ENCODE measurements at places on chromosomes 7 and 10. TPM values are rescaled to one million over a fixed set of nuclear protein-coding genes. Genes with fewer than 3 reads are reported as not detected.

- H3K4me3 ChIP-seq: peak overlapping the region; percentile 48
- H3K27ac ChIP-seq: peak overlapping the region; percentile 64
- no peak for DNase-seq
- peaks cover 3% of the 10 kb centered on the region for H3K36me3 ChIP-seq
- peaks cover 24% of the 10 kb centered on the region for H3K4me1 ChIP-seq
- no peaks in the 10 kb centered on the region for H3K27me3 ChIP-seq
Observed at GRCh38 chr7:100538348-100538653, 702 bp upstream of the AGFG2 start.

The ZDHHC16 gene
- 13.2 TPM for total RNA-seq

The HABP2 gene
- total RNA-seq: not detected

GRCh38 chr7:135970682-135971365 is 6.3 kb downstream of the MTPN start:
- no peaks in the 10 kb centered on the region for H3K27me3 ChIP-seq
- no peak overlapping the region for H3K4me3 ChIP-seq
- H3K36me3 ChIP-seq: no peaks in the 10 kb centered on the region

- no peaks in the 10 kb centered on the region for H3K4me1 ChIP-seq
- no peak for DNase-seq
- H3K4me3 ChIP-seq: no peak overlapping the region
- H3K27ac ChIP-seq: no peak overlapping the region
- H3K36me3 ChIP-seq: no peaks in the 10 kb centered on the region
Observed at GRCh38 chr7:112370436-112370835, 79.8 kb upstream of the IFRD1 start.

DNA sequence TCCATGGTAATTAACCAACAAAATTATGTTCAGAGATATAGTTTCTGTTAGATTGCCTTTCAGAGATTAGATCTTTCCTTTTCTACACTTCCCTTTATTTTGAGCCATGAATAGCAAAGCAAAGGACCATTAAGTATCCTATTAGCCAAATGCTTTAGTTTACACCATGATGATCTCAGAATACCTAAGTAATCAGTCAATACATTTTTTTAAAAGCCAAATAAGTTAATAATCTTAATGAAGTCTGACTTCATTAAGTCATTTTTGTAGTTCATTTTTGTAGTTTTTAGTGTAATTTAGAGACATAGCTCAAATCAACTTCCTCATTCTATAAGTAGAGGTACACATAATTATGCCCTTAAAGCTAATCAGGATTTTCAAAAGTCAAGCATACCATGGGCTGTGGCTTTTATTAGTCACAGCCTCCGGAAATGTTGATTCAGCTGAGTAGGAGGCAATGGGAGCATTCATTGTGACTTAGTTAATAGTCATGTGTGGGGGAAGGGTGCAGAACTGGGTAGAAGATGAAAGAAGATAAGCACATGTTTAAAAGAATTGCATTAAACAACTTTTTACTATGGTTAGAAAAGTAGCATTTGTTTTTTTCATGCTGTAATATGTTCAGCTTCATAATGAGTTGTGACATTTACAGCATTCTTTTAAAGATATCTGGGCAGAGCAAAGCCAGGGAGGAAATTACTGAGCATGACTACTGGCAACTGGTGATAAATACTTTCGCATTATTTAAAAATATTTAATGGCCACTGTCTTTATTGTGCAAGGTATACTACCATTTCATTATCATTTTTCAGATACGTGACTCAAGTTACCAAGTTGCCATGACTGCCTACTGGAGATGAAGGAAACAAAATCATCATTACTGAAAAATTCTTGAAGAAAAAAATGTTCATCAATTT is 57.3 kb upstream of the CCDC71L start:
- H3K4me3 ChIP-seq: no peak overlapping the region
- peaks cover 6% of the 10 kb centered on the region for H3K4me1 ChIP-seq
- H3K27me3 ChIP-seq: no peaks in the 10 kb centered on the region
- no peak overlapping the region for H3K27ac ChIP-seq
- no peaks in the 10 kb centered on the region for H3K36me3 ChIP-seq

- DNase-seq: no peak
- no peak overlapping the region for H3K27ac ChIP-seq
- no peaks in the 10 kb centered on the region for H3K27me3 ChIP-seq
- H3K4me3 ChIP-seq: no peak overlapping the region
- H3K4me1 ChIP-seq: no peaks in the 10 kb centered on the region
Observed at GRCh38 chr7:28060371-28060950, 120.1 kb downstream of the JAZF1 start.

GRCh38 chr10:97149079-97149531 is 36.7 kb downstream of the SLIT1 start:
- H3K4me1 ChIP-seq: no peaks in the 10 kb centered on the region
- DNase-seq: no peak
- no peaks in the 10 kb centered on the region for H3K27me3 ChIP-seq
- no peak overlapping the region for H3K4me3 ChIP-seq
- no peak overlapping the region for H3K27ac ChIP-seq

The CCDC3 gene
- not detected for total RNA-seq

GRCh38 chr10:6153845-6154244 is 48.9 kb upstream of the PFKFB3 start:
- DNase-seq: no peak
- no peak overlapping the region for H3K27ac ChIP-seq
- no peaks in the 10 kb centered on the region for H3K36me3 ChIP-seq
- no peak overlapping the region for H3K4me3 ChIP-seq

- no peaks in the 10 kb centered on the region for H3K27me3 ChIP-seq
- H3K4me1 ChIP-seq: no peaks in the 10 kb centered on the region
- H3K4me3 ChIP-seq: no peak overlapping the region
- DNase-seq: no peak
Observed at GRCh38 chr7:12431886-12432556, 28.4 kb upstream of the VWDE start.

- H3K4me1 ChIP-seq: peaks cover 4% of the 10 kb centered on the region
- H3K27ac ChIP-seq: no peak overlapping the region
- no peaks in the 10 kb centered on the region for H3K36me3 ChIP-seq
- H3K4me3 ChIP-seq: no peak overlapping the region
- H3K27me3 ChIP-seq: no peaks in the 10 kb centered on the region
Observed at GRCh38 chr10:11441151-11441535, 170.3 kb downstream of the USP6NL start.

DNA sequence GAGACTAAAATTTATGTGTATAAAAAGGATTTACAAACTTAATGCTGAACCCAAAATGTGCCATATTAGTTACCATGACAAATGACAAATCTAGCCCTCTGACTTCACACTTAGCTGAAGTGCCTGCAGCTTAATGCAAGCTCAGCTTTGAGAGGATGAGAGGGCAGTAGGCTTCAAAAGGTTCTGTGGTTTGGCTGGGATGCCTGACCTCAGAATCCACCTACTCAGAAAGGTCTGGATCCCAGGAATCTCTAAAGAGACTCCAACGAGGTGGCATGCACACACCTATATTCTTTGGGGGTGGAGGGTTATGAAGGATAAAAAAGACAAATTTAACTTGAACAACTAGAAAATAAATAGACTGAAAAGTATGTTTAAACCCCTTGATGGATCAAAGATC is 213.4 kb downstream of the TAX1BP1 start:
- H3K27me3 ChIP-seq: no peaks in the 10 kb centered on the region
- H3K4me1 ChIP-seq: no peaks in the 10 kb centered on the region
- DNase-seq: no peak
- H3K4me3 ChIP-seq: no peak overlapping the region
- no peaks in the 10 kb centered on the region for H3K36me3 ChIP-seq

DNA sequence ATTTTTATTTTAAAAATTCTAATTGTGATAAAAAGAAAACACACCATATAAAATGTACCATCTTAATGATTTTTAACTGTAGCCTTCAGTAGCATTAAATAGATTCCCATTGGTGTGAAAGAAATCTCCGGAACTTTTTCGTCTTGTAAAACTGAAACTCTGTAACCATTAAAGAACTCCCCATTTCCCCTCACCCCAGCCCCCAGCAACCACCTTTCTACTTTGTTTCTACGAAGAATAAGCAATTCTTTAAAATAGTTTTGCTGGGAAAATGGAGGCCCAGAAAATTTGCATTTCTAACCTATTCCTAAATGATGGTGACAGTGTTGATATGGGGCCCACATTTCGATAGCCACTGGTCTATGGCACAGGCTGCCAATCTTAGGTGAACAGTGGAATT is 305.4 kb upstream of the PFKP start:
- H3K27me3 ChIP-seq: no peaks in the 10 kb centered on the region
- DNase-seq: no peak
- H3K36me3 ChIP-seq: no peaks in the 10 kb centered on the region
- H3K4me3 ChIP-seq: no peak overlapping the region
- H3K4me1 ChIP-seq: no peaks in the 10 kb centered on the region

- H3K4me3 ChIP-seq: no peak overlapping the region
- no peaks in the 10 kb centered on the region for H3K27me3 ChIP-seq
- H3K4me1 ChIP-seq: no peaks in the 10 kb centered on the region
- DNase-seq: no peak
Observed at GRCh38 chr7:149880638-149881311, 7.0 kb downstream of the ATP6V0E2 start.

GRCh38 chr10:119190353-119190752 is 11.7 kb upstream of the PRDX3 start:
- no peaks in the 10 kb centered on the region for H3K27me3 ChIP-seq
- no peak overlapping the region for H3K27ac ChIP-seq
- H3K4me1 ChIP-seq: peaks cover 4% of the 10 kb centered on the region
- H3K4me3 ChIP-seq: no peak overlapping the region

- no peaks in the 10 kb centered on the region for H3K4me1 ChIP-seq
- H3K27ac ChIP-seq: no peak overlapping the region
- H3K36me3 ChIP-seq: no peaks in the 10 kb centered on the region
- H3K27me3 ChIP-seq: no peaks in the 10 kb centered on the region
- DNase-seq: no peak
Observed at GRCh38 chr10:119246862-119247549, 39.6 kb downstream of the GRK5 start.

The ZNF853 gene
- 5.3 TPM for total RNA-seq

DNA sequence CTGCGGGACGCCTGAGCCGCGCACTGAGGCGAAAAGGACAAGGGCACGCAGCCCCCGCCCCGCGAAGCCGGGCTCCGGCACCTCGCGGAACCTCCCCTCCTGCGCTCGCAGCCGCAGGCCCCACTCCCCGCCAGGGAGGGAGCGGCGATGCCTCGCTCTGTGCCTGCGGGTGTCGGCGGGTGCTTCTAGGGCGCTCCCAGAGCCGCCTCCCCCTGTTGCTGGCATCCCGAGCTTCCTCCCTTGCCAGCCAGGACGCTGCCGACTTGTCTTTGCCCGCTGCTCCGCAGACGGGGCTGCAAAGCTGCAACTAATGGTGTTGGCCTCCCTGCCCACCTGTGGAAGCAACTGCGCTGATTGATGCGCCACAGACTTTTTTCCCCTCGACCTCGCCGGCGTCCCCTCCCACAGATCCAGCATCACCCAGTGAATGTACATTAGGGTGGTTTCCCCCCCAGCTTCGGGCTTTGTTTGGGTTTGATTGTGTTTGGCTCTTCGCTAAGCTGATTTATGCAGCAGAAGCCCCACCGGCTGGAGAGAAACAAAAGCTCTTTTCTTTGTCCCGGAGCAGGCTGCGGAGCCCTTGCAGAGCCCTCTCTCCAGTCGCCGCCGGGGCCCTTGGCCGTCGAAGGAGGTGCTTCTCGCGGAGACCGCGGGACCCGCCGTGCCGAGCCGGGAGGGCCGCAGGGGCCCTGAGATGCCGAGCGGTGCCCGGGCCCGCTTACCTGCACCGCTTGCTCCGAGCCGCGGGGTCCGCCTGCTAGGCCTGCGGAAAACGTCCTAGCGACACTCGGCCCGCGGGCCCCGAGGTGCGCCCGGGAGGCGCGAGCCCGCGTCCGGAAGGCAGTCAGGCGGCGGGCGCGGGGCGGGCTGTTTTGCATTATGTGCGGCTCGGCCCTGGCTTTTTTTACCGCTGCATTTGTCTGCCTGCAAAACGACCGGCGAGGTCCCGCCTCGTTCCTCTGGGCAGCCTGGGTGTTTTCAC is 519 bp downstream of the ITGB8 start:
- no peak overlapping the region for H3K4me3 ChIP-seq
- DNase-seq: peak; percentile 7
- peaks cover 5% of the 10 kb centered on the region for H3K27me3 ChIP-seq
- no peaks in the 10 kb centered on the region for H3K36me3 ChIP-seq
- H3K27ac ChIP-seq: no peak overlapping the region

DNA sequence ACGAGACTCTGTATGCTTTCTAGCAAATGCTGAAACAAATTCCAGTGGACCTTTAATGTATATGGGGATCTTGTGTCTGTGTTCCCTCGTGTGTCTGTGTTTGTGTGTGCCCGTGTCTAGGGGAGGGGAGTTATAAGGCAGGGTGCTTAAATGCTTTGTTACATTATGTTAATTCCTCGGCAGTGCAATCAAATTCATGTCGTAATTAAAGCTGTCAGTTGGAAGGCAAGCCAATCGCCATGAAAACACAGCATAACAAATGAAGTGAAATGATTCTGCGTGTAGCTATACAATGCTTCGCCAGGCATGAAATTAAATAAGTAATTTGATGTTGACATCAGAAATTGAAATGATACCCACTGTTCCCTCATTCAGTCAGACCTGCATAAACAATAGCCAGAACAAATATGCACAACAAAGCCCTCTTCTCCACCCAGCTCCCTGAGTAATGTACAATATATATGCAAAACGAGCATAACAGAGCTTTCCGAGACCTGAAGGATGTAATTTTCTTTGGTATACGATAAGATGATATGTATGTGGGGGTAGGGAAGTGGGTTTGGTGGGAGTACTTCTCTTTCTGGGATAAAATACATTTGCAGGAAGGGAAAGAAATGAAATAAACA is 534.1 kb downstream of the AUTS2 start:
- H3K36me3 ChIP-seq: no peaks in the 10 kb centered on the region
- no peaks in the 10 kb centered on the region for H3K4me1 ChIP-seq
- no peak for DNase-seq
- no peaks in the 10 kb centered on the region for H3K27me3 ChIP-seq
- H3K4me3 ChIP-seq: no peak overlapping the region

GRCh38 chr10:125174360-125174759 is 14.0 kb upstream of the CTBP2 start:
- no peak overlapping the region for H3K27ac ChIP-seq
- no peaks in the 10 kb centered on the region for H3K4me1 ChIP-seq
- no peaks in the 10 kb centered on the region for H3K36me3 ChIP-seq

- no peaks in the 10 kb centered on the region for H3K27me3 ChIP-seq
- no peaks in the 10 kb centered on the region for H3K36me3 ChIP-seq
- DNase-seq: peak; percentile 33
- H3K27ac ChIP-seq: no peak overlapping the region
- peaks cover 7% of the 10 kb centered on the region for H3K4me1 ChIP-seq
Observed at GRCh38 chr7:101804088-101804963, 13.1 kb upstream of the CUX1 start.

The TMEM26 gene
- 0.16 TPM for total RNA-seq
